A172 (cell line): ENCODE measurements at places on chromosomes 2 and 18.

- DNase-seq: no peak
Measured at GRCh38 chr18:51195086-51195450, 2.4 kb downstream of the MEX3C start.

DNA sequence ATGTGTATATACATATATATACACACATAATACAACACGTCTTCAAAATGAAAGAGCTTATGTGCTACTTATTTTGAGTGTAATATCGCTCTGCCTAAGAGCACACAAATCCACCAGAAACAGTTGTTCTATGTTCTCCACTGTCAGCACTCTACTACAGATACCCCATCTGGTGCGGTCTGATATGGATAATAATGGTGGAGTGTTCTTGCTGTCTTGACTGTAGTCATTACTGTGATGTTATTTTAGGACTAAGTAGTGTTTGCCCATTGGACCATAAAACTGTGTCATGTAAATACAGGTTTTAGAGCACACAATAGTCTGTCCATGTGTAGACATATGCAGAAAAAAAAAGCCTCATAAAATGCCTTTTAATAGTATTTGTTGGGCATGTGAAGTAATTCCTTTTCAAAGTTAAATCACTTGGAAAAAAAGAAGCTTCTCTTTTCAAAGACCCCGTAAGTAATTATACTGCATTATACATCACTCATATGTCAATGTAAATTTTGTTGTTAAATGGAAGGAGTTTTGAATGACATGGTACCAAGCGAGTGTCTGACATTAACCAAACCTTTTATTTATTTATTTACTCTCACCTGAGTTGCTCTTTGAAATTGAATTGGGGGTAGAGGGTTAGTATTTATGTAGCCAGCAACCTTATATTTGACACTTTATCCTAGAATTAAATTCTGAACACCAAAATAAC lies 1249.2 kb upstream of the ZEB2 start:
- DNase-seq: no peak

- DNase-seq: no peak
Measured at GRCh38 chr2:225290757-225291400, 108.6 kb upstream of the NYAP2 start.

DNA sequence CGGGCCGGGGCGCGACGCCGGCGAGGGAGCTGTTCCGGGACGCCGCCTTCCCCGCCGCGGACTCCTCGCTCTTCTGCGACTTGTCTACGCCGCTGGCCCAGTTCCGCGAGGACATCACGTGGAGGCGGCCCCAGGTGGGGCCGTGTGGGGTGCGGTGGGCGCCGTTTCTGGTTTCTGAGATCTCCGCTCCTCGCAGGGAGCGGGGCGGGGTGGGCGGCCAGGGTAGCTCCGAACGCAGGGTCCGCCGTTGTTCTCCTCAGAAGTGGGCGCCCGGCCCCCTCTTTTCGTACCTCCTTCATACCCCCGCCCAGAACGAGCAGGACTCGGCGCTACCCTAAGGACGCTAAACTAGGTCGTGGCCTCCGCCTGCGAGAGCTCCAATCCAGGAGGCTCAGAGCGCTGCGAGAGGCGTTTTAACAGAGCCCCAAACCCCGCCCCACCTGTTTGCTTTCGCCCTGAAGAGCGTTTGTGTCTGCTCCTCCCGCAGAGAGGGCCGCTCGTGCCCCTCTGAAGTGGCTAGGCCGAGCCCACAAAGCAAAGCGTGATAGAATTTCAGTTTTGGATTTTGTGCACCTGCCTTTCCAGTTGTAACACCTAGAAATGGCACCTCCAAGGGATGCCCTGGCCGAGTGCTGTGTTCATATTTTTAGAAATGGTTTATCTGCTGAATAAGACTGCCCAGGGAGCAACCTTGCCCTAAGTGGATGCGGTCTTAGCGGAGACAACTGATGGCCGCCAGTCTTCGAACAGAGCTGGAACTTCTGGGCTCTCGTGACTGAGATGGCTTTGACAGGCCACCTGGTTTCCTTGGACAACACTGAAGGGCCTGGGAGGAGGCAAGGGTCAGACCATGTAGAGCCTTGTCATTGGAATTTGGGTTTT lies 626 bp downstream of the CAPN10 start:
- no peak for DNase-seq

GRCh38 chr18:9996094-9996493 lies 82.3 kb downstream of the VAPA start:
- no peak for DNase-seq

- DNase-seq: no peak
Measured at GRCh38 chr2:219344751-219345430, 12.3 kb upstream of the RESP18 start.
